ENCODE measurements at places on chromosomes 12 and 14. TPM values are rescaled to one million over a fixed set of nuclear protein-coding genes. Genes with fewer than 3 reads are reported as not detected.

Gene LRTM2
- not detected for total RNA-seq

Gene ADAM21
- total RNA-seq: 0.09 TPM

Gene CLEC2B
- total RNA-seq: 13.7 TPM

Gene KIF21A
- 44.6 TPM for total RNA-seq

Gene TBX5
- total RNA-seq: not detected
